ENCODE measurements at places on chromosomes 7 and 10.
A peak's percentile ranks its signal among the peaks of the same experiment; 100 is the strongest.

DNA sequence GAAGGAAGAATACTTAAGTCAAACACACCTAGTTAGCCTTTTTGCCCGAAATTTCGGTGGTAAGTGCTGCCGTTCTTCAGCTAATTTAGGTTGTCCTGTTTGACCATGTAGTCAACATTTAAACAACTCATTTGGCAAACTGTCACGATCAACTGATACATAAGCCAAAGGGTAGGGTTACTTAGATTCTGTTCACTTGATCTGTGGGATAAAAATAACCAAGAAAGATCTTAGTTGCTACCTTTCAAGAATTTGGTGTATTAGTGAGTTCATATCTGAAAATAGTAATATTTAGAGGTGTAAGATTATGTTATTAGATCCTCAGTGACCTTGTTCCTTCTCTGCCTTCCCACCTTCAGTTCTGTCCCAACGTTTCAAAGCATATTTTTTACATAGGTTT is 2.0 kb downstream of the TNKS2 start:
- no peak for DNase-seq

DNA sequence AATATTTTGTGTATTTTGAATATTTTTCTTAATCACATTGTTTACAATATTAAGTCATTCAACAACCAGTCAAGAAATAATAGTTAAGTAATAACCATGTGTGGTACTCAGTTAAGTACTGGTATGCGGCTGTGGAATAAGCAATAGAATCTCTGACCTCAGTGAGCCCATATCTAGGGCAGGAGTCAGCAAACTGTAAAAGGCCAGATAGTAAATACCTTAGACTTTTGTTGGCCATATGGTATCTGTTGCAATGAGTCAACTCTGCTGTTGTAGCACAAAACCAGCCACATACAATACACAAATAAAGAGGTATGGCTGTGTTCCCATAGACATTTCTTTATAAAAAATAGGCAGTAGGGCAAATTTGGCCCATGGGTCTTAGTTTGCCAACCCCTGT is 311.6 kb upstream of the SEMA3A start:
- no peak for DNase-seq

- peak; percentile 80 for DNase-seq
Observed at GRCh38 chr10:30392564-30392990, 41.4 kb upstream of the MAP3K8 start.

DNA sequence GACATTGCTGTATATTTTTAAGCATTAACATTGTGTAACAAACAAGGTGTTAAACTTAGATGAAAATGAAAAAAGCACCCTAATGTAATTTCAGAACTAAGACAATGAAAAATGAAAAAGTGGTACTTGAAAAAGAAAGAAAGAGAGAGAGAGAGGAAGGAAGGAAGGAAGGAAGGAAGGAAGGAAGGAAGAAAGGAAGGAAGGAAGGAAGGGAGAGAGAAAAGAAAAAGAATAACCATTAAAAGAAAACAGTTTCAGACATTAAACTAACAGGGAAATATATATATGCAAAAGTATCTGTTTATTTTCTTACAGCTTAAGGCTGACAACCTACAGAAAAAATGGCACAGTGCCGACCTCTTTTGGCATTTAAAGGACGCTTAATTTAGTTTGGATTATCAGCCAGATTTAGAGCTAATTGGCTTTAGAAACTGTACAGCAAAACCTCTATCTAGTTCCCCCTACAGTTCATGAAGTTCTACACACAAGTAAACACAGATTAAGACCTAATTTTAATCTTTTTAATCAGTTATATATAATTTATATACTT is 13.8 kb downstream of the MTERF1 start:
- DNase-seq, result no peak

GRCh38 chr7:157526005-157526912 is 189.5 kb downstream of the DNAJB6 start:
- no peak for DNase-seq

DNA sequence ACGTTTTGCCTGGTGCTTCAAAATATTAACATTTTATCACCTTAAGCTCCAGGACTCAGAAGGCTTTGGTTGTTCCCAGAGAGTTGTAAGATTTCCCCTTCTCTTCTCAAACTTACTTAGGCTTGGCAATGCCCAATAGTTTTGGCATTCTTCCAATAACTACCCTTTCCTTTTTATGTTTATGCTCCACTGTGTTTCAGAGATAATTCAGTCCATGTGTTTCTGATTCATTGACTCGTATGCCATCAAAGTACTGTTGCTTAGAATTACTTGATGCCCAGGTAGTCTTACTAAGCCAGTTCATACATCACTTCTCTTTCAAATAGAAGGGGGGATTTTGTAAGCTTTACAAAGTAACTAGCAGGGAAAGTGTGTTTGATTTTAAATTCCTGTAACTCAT is 66.6 kb downstream of the AGMO start:
- no peak for DNase-seq

- DNase-seq, result no peak
Observed at GRCh38 chr7:131300078-131300477, 27.6 kb upstream of the MKLN1 start.

- DNase-seq, result no peak
Observed at GRCh38 chr10:64873088-64873487, 1351.9 kb downstream of the REEP3 start.

DNA sequence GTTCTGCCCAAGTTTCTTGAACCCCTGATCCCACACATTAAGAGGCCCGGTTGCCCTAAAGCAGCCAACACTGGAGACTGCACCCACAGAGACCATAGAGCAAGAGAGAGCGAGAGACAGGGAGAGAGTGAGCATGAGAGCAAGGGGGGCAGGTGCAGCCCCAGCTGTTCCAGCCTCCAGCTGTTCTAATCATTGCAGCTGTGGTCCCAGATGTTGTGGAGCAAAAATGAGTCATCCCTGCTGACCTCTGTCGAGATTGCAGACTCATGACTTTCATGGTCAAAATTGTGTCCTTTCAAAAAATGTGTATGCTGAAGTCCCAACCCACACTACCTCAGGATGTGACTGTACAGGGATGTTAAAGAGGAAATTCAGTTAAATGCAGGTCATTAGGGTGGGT is 143.9 kb upstream of the FRMD4A start:
- no peak for DNase-seq

- DNase-seq, result no peak
Observed at GRCh38 chr10:111109501-111110242, 32.8 kb downstream of the ADRA2A start.

GRCh38 chr10:36066850-36067249 is 424.8 kb upstream of the FZD8 start:
- no peak for DNase-seq

GRCh38 chr7:123581162-123581459 is 20.5 kb upstream of the ASB15 start:
- no peak for DNase-seq

- DNase-seq, result no peak
Observed at GRCh38 chr7:143258831-143259230, 4.4 kb upstream of the GSTK1 start.

GRCh38 chr10:133466683-133467275 is 13.0 kb downstream of the SCART1 start:
- DNase-seq, result peak; percentile 37

GRCh38 chr7:85774986-85775385 is 588.1 kb upstream of the SEMA3D start:
- DNase-seq, result peak; percentile 65

GRCh38 chr7:5445981-5446594 is 22.5 kb upstream of the TNRC18 start:
- no peak for DNase-seq

GRCh38 chr7:120996333-120996987 is 7.9 kb downstream of the CPED1 start:
- peak; percentile 84 for DNase-seq

- no peak for DNase-seq
Observed at GRCh38 chr10:31926160-31926559, 2.5 kb downstream of the ARHGAP12 start.

- DNase-seq, result no peak
Observed at GRCh38 chr7:4042402-4043045, 639.6 kb upstream of the FOXK1 start.

GRCh38 chr7:12423355-12423996 is 19.8 kb upstream of the VWDE start:
- no peak for DNase-seq

GRCh38 chr10:12252882-12253546 is 57.0 kb downstream of the CDC123 start:
- DNase-seq, result no peak

DNA sequence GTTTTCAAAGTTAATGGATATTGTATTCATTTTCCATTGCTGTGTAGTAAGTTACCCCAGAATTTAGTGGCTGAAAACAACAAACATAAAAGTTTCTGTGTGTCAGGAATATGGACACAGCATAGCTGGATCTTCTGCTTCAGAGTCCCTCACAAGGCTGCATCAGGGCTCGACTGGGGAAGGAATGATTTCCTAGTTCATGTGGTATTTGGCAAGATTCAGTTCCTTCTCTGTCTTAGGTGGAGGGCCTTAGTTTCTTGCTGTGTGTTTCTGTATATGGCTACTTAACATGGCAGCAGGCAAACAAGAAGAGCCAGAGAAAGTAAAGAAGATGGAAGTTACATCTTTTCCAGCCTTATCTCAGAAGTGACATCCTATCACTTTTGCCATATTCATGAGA is 51.1 kb downstream of the TPST1 start:
- DNase-seq, result no peak

GRCh38 chr7:123067814-123068213 is 72.3 kb upstream of the TAS2R16 start:
- DNase-seq, result no peak

- no peak for DNase-seq
Observed at GRCh38 chr10:132461103-132461682, 64.2 kb downstream of the PWWP2B start.

DNA sequence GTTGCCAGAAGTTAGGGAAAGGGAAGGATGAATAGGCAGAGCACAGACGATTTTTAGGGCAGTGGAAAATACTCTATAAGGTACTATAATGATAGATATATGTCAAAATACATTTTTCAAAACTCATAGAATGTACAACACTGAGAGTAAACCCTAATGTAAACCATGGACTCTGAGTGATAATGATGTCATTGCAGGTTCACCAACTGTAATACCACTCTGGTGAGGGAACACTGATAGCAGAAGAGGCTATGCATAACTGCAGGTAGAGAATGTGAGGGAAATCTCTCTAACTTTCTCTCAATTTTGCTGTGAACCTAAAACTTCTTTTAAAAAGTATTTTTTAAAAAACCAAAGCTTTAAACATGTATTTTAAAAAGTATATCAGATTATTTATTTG is 22.1 kb downstream of the POT1 start:
- no peak for DNase-seq

DNA sequence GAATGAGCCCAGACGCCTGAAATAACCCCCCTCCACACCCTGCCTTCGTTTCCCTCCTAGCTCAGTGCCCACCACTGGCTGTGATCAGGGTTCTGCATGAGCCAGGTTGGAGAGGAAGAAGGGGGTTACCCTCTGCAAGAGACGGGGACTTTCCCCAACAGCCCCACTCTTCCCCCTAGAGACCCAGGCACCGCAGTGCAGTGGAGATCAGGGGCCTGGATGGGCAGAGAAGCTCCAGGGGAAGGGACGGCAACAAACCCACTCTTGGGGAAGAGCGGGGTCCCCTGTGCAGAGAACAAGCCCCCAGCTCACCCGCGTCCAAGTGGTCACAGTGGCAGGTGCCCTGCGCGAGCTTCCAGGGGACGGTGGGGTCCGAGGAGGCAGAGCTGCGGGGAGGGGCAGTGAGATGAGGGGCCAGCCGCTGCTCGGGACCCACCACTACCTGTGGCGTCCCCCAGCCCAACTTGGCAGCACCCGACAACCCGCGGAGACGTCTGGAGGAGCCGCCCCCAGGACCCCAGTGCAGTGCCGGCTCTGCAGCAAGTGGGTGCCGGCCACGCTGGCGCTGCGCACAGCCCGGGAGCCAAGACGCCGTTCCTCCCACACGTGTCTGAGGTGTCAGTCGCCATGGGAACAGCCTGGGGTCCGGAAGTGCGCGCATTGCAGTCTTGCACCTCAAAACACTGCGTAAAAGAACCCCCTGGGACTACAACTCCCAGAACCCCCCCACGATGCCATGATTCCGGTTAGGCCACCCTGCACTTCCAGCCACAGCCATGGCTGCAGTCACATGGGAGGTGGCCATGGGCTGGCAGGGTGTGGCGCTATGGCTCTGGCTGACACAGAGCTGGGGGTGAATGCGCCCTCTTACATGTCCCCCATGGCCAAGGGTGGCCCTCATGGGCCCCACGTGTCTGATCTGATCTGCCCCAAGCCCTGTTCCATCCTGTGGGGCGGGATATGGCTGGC is 45.8 kb upstream of the WIPI2 start:
- DNase-seq, result no peak

GRCh38 chr7:55046582-55047342 is 27.9 kb downstream of the EGFR start:
- no peak for DNase-seq

GRCh38 chr10:27743877-27744801 is 1.5 kb downstream of the MKX start:
- peak; percentile 41 for DNase-seq

- DNase-seq, result no peak
Observed at GRCh38 chr7:87038993-87039690, 20.3 kb downstream of the ELAPOR2 start.

- DNase-seq, result no peak
Observed at GRCh38 chr7:96238976-96239766, 82.7 kb downstream of the SLC25A13 start.

DNA sequence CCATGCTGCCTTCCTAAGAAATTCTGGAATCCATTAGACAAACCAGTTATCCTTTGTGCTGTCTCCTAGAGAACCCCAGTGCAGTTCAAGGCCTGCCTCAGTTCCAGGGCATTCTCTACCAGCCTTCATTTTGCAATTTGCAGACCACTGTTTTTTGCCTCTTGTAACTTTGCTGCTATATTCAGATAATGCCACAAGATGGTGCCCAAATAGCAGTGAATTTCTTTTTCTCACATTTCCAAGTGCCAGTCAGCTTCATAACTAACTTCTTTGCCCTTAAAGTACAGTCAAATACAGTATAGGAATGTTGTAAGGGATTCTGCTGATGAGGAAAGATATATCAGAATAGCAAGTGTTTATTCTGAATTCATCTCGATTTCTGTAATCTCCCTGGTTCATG is 25.2 kb downstream of the LOXL4 start:
- DNase-seq, result no peak

GRCh38 chr10:95241533-95241932 is 47.5 kb downstream of the ACSM6 start:
- peak; percentile 51 for DNase-seq
